ENCODE measurements at places on chromosomes 11 and 22. TPM values are rescaled to one million over a fixed set of nuclear protein-coding genes. Genes with fewer than 3 reads are reported as not detected.

The UBQLNL gene
- total RNA-seq = 1.1 TPM

The FAM180B gene
- 0.53 TPM for total RNA-seq

The SHANK3 gene
- 50.6 TPM for total RNA-seq

The SLC35F2 gene
- 3.9 TPM for total RNA-seq

The PKNOX2 gene
- 14.4 TPM for total RNA-seq

The RFPL3 gene
- total RNA-seq = not detected

The PIWIL4 gene
- total RNA-seq = 1.9 TPM

The JAML gene
- total RNA-seq = 163 TPM

The ANO9 gene
- total RNA-seq = 21.6 TPM

The NCF4 gene
- 55.3 TPM for total RNA-seq

The STX3 gene
- total RNA-seq = 59.4 TPM

The GUCY1A2 gene
- total RNA-seq = 23.5 TPM

The OR4S1 gene
- total RNA-seq = not detected

The GAB4 gene
- total RNA-seq = not detected

Measured in lower lobe of right lung (tissue), 2 donors.